Activated T-cell treated with anti-CD3 and anti-CD28 coated beads for 24 hours (primary cell): ENCODE measurements at places on chromosomes 1 and 21.

GRCh38 chr1:162471290-162471853 is 26.2 kb upstream of the UHMK1 start:
- DNase-seq = no peak

DNA sequence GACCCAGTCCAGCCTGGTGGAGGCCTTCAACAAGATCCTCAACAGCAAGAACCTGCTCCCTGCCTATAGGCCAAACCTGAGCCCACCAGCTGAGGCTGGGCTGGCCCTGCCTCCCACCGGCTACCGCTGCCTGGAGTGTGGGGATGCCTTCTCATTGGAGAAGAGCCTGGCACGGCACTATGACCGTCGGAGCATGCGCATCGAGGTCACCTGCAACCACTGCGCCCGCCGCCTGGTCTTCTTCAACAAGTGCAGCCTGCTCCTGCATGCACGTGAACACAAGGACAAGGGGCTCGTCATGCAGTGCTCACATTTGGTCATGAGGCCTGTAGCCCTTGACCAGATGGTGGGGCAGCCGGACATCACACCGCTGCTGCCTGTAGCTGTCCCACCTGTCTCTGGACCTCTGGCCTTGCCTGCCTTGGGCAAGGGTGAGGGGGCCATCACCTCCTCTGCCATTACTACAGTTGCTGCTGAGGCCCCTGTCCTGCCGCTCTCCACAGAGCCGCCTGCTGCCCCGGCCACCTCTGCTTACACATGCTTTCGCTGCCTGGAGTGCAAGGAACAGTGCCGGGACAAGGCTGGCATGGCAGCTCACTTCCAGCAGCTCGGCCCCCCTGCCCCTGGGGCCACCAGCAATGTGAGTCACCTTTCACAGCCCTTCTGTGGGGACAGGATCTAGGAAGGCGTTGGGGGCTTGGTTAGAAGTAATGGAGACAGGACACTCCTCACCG is 5.8 kb downstream of the ZNF687 start:
- DNase-seq = no peak

- DNase-seq = no peak
These were observed 44.9 kb upstream of the ECE1 start for GRCh38 chr1:21335088-21335691.

- no peak for DNase-seq
These were observed 346.9 kb upstream of the DAB1 start for GRCh38 chr1:57770772-57771171.

DNA sequence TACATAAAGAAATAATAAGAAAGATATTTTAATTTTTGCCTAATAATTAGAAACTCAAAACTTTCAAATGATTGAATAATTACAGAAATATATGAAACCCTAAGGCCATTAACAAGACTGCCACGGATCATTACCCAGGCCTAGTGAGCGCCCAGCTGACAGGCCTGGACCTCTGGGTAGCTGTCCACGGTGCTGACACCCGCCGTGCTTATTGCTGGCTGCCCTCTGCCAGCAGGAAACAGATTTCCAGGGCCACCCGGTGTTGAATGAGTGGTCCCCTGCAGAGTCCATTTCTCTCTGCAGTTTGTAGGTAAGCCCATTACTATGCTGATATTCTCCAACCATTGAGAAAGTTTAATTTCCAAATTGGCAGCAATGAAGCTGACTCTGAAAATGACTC is 254.4 kb upstream of the GJB5 start:
- no peak for DNase-seq
